ENCODE measurements at places on chromosomes 4 and X.

DNA sequence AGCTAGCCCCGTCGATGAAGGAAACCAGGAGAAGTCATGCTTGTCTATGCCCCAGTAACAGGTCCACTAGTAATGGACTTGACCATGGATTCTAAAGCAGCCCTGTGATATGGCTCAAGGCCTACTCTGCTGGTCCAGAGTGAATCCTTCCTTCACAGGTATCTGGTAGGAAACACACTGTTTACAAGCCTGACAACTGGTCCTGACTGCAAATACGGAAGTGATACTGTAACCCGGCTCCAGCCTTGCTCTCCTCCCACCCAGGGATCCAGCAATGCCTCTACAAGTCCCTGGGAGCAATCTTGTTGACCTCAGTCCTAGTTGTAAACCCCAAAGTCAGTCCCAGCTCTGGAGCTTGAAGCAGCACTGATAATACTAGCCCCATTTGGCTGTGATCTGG is 239.2 kb upstream of the GRID2 start:
- DNase-seq: no peak

- DNase-seq: no peak
These were observed 81.0 kb upstream of the ESX1 start for GRCh38 chrX:104335756-104336155.

- DNase-seq: no peak
These were observed 106.2 kb upstream of the FAT1 start for GRCh38 chr4:186829740-186830449.

DNA sequence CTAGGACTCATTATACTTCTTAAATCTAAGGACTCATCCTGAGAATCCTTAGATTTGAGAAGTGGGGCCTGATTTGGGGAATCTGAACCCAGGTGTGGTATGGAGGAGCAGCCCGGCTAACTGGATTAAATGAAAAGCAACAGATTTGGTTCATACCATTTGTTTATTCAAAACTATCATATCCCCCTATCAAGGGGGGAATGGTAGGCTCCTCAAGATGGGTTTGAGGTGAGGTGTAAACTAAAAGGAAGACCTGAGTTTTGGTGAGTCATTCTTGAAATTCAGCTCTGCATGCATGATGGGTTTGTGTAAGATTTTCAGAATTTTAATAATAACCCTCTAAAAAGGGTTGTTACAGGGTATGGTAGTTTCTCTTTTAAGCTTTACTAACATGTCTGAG is 53.4 kb downstream of the CASP6 start:
- DNase-seq: peak; percentile 50

- no peak for DNase-seq
These were observed 81.7 kb downstream of the ALPK1 start for GRCh38 chr4:112378858-112379257.

DNA sequence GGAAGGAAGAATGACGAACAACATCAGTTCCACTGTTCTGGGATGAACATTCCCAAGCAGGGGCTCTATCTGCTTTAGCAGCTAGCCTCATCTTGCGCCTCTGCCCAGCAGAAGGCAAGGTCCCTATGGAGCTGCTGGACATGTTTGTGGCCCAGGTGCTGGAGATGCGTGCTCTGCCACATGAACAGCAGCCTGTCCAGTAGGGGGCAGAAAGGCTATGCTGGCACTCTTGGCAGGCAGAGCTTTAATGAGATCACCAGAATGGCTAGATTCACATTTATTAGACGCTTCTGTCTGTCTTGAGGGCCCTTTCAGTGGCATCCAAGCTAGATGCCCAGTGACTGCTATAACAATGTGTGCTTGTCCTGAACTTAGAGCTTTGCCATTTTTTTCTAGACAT is 1826.0 kb downstream of the STIM2 start:
- no peak for DNase-seq

GRCh38 chr4:116520886-116521285 is 564.5 kb downstream of the TRAM1L1 start:
- no peak for DNase-seq

DNA sequence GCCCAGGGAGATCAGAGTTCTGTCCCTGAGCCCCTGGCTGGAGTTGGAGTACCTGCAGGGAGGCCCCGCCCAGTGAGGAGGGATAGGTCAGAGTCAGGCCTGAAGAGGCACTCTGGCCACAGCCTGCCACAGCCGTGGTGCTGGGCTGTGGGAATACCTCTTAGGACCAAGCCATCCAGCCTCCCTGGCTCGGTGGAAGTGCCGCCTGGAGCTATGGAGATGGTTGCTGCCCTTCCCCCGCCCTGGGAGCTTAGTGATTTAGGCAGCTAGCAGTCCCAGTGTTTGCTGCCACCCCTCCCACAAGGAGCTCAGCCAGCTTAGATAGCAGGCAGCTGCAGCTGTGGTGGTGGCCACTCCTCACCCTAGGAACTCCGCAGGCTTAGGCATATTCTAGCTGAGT is 446.3 kb upstream of the GNPDA2 start:
- no peak for DNase-seq

All from CD4-positive, alpha-beta T cell treated with Interleukin-21 for 1 hour (primary cell).